ENCODE measurements at places on chromosomes 7 and 10.
A peak's percentile ranks its signal among the peaks of the same experiment; 100 is the strongest.

- DNase-seq = no peak
Observed at GRCh38 chr7:91557789-91558404, 293.7 kb downstream of the FZD1 start.

DNA sequence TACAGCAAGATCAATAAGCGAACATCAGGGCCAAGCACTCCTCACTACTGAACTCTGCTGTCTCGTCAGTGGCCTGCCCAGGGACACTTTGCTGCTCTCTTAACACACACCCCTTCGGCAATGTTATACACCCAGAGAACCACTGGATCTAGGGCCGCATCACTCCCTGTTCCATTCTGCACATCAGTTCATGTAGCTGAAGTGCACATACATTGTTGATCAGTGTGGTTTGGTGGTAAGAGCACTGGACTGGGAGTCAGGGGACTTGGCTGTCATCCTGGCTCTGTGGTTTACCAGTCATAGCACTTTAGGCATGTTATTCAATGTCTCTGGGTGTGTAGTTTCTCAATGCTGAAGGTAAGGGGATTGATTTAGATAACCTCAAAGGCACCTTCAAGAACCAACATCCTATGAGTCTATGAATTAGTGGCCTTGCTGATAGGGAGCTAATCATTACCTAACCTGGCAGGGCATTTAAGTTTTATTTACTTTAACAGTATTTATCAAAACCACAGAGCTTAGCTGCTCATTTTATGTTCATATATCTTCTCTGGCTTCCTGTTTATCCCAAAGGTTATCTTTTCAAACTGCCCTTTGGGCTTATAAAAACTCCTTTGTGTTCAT is 24.8 kb downstream of the DUSP5 start:
- DNase-seq = no peak

GRCh38 chr10:129886263-129886662 is 77.8 kb downstream of the EBF3 start:
- no peak for DNase-seq

DNA sequence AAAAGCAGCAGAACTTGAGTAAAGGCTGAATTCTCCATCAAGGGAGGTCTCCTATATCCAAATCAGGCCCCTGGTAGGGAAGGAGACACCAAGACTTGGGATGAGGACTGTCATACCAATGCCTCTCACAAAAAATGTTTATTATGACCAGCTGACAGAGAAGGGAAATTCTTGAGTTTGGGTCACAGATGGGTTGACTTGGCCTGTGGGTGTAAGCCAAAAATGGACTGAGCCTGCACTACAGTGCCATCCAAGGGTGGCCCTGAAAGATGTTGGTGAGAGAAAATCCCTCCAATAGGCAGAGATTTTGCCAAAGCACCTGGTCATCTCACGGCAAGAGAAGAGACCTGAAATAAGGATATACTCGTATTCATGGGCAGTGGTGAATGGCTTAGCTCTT is 27.0 kb upstream of the PPIF start:
- DNase-seq = no peak

DNA sequence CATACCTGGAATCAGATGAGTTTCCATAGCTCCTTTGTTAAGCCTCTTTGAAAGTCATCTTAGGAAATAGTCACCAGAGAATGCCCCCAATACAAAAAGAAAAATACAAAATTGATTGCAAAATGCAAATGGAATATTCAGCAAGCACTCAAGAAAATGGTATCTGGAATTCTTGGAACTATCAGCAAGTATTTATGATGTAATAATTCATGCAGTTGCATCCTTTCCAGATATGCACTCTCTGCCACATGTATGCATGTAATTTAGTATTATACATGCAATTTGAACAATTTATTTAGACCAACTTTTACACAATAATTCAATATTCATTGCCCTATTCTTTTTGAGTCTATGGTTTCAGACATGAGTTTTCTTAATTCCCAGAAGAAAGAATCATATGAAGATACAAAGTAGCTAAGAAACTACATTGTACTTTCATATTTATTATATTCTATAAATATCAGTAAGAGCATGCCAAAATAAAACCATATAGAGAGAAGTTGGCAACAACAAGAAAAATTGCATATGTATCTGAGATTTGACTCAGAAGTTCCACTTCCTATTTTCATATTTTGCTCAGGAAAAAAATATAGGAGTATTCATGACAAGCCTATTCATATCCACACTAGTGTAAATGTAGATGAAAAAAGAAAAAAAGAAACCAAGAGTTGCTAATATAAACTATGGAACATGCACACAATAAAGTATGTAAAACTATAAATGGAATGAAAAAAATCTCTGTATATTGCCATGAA is 338.5 kb downstream of the SEMA3D start:
- no peak for DNase-seq

- DNase-seq = no peak
Observed at GRCh38 chr7:552868-553635, 33.4 kb upstream of the PDGFA start.

DNA sequence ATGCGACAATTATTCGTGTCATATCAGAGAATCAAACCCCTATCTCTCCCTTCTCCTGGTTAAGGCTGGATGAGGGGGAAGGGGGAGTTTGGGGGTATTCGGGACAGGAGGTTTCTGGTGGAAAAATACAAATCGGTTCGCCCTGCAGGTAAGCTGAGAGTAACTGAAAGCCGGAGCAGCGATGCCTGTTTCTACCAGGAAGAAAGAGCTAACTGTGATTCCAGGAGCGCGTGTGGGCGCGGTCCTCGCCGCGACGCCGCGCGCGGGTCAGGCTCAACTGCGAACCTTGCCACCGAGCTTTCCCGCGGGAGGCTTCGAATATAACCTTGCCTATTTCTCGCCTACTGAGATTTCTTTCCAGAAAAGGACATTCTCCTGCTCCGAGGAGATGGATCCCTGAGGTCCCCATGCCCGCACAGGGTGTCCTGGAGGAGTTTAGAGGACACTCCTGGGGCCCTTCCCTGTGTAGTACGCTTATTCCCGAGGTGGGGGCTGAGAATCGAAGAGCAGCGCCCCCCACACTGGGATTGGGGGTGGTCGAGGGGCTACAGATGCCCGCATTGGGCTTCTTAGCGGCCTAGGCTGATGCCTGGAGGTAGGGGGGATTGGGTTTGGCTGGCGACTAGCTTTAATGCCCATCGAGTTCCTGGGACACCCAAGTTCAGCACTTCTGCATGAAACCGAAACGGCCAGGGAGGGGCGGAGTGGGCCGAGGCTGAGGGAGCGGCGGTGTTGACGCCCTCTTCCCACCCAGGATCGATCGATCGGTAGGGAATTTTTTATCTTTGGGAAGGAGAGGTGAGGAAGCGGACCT is 13.0 kb upstream of the DLX6 start:
- no peak for DNase-seq

DNA sequence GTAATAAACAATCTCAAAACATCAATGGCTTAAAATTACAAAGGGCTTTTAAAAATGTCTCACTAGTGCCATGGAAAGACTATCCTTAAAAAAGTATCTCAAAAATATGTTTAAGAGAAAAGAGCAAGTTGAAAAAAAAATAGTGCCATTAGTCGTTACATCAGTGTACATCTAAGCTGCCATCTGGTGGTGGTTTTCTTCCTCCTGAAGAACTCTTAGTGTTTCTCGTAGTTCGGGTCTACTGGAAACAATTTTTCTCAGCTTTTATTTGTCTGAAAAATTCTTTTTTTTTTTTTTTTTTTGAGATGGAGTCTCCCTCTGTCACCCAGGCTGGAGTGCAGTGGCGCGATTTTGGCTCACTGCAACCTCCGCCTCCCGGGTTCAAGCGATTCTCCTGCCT is 5.9 kb upstream of the GARIN1A start:
- peak; percentile 54 for DNase-seq

DNA sequence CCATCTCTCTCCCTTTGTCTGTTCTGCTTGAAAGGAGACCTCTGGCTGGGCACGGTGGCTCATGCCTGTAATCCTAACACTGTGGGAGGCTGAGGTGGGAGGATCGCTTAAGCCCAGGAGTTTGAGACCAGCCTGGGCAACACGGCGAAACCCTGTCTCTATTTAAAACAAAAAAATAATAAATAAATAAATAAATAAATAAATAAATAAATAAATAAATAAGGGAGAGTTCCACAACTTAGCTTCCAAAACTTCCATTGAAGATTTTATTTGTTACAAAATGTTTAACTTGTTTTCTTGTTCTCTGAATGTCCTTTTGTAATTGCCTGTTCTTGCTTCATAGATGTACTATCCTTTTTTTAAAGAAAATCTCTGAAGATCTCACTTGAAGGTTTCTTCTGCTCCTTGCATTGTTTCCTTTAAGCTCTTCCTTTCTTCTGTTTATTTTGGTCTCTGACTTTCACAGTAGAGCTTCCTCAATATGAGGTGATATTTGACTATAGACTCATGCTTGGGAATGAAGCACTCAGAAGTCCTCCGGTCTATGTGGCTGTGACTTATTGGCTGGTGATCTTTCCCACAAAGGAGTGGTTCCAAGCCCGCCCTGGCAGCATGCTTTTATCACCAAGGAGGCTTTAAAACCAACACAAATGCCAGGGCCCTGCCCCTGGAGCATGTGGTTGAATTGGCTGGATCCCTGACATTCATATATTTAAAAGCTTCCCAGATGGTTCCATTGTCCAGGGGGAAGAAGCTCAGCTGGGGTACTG is 18.1 kb upstream of the NPTX2 start:
- DNase-seq = no peak

DNA sequence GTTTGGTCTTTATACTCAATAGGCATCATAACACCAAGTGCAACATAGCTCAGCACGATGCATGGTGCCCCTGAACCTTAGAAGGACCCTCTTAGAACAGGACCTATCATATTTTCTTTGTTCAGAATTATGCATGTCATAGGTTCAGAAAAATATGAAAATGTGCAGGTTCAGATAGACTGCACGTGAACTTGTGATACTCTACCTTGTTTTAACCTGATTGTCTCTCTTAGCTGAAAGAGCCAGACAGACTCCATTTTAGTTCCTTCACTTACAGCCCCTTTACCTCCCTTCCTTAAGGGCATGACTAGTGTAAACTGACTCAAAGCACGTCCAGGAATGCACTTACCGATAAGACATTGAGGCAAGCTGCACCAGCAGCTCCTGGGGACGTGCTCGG is 35.1 kb downstream of the MYOF start:
- no peak for DNase-seq

DNA sequence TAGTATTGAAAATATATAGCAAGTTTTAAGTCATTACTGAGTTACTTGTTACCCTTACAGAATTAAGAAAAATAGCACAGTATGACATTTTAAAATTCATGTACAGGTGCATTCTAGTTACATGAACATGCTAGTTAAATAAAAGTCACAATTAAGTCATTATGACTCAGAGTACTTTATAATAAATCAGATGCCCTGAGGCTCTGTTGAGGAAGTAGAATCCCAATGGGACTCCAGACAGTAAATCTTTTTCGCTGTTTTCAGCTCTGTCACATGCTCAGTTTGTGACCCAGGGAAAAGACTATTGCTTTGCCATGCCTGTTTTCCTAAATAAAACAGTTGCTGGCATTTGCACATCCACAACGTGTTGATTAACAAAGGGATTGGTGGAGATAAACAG is 21.0 kb downstream of the NUDT13 start:
- no peak for DNase-seq

- DNase-seq = no peak
Observed at GRCh38 chr10:16519250-16519907, 2.3 kb downstream of the C1QL3 start.

DNA sequence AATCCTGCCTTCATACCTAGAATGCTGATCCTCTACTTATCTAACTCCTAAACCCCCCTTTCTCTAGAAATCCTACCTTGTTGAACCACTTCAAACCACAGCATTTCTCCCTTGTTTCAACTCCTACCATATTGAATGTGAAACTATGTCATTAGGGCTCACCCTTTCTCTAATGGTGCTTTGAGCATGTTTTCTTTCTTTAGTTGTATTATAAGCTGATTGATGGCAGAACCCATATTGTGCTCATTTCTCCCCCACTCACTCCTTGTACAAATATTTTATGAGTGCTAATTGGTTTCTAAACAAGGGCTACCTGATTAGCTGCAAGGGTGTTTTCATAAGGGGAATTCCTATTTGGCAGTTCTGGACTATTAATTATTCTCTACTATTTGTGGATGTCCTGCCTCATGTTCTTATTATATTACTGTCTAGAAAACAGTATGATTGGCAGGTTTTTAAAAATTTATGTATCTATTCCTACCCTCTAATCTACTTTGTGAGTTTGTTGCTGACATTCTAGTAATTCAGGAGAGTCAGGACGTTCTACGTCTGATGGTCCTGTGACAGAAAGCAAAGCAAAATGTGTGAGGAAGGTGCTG is 765.8 kb downstream of the KCNMA1 start:
- DNase-seq = no peak

DNA sequence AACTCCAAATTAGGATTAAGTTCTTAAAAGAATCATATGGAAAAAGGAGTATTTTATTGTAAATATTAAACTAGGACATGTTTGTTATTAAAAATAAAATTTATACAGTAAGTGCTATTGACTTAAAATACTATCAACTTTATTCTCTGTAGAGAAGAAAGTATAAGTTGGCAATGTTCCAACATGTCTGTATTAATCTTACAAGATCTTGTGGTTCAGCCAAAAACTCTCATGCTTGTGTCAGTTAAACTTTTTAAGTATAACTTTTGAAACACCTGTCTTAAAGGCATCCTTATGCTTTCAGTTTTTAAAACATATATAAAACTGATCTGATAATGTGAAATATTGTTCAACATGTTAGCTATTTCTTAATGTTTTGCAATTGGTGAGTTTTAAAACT is 160.7 kb downstream of the ZEB1 start:
- DNase-seq = no peak

DNA sequence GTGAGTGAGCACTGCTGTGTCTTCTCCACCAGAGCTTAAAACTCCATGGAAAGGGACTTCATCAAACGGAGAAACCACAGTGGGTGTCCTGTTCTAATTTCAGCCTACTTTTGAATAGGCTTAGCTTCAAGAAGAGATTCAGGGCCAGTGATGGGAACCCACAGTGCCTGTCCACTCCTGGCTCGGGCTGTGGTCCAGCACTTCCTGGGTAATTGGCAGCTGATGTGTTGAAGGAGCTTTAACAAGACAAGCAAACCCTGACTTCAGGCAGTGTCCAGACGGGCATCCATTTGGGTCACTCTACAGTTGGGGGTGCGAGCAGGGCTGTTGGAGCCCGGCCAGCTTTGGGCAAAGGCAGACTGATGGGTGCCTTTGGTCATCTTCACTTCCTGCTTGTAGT is 14.5 kb downstream of the VWC2 start:
- no peak for DNase-seq

GRCh38 chr10:101065481-101066145 is 3.8 kb downstream of the KAZALD1 start:
- DNase-seq = no peak

Data from hematopoietic multipotent progenitor cell (in vitro differentiated cells).